Hippocampal formation (tissue), 2 donors: ENCODE measurements at places on chromosomes 12 and 14.

DNA sequence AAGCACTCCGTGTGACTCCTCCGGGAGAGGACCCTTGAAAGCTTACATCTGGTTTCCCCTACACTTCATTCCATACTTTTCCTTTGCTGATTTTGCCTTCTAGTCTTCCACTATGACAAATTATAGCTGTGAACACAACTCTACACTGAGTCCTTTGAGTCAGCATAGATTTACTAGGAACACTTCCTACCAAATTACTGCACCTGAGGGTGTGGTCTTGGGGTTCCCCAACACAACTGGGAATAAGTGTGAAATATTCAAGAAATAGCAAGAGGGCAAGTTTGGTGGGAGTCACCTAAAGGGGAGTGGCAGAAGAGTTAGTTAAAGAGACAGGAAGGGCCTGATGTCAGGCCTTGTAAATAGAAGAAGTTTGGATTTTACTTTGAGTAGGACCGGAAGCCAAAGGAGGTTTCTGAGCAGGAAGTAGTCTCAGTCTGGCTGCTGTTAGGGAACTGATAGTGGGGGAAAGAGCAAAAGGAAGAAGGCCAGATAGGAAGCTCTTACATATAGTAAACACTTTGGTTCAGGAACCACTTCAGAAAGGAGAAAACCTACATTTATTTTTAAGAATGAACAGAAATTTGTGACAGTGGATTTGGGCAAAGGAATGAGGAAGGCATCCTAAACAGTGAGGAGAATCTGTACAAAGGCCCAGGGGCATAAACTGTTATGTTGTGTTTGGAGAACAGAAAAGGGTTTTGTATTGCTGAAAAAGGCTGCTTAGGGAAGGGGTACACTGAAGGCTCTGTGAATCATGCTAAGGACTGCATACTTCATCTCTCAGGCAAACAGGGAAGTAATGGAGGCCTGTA, 14.2 kb downstream of the SEL1L start:
- DNase-seq: no peak

DNA sequence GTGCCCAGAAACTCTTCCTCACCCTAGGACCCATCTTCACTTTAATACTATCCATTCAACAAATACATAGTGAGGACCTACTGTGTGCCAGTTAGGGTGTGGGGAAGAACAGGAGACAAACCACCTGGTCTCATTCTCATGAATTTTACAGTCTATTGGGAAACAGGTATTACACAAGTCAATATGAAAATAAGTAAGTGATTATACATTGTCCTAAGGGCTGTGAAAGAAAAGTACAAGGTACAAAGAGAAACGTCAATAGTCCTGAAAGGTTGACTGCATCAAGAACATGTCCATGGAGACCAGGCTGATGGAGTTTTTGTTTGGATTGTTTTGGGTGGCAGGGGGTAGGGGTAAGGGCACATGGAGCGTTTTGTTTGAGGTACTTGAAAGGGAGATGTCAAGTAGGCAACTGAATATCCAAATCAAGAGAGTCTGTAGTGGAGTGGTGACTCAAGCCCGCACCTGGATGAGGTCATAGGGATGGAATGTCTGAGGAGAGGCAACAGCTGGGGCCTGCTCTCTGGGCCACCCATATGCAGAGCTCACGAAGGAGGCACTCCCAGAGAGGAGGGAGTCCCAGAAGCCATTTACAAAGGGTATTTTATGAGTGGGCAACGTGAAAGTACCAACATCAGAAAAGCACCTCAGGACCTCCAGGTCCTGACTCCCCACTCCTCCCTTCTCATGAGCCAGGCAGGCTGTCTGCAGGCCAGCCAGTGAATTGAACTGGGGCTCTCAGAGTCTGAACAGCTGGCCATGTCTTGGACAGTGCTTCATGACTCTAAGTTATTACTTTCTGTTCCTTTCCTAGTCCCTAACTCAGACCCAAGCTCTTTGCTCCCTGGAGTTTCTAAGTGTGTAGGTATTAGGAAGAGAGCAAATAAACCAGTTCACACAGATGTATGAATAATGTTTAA, 272.0 kb downstream of the ZFP36L1 start:
- no peak for DNase-seq

- DNase-seq: no peak
Measured at GRCh38 chr12:68119724-68120211, 39.8 kb downstream of the IFNG start.

DNA sequence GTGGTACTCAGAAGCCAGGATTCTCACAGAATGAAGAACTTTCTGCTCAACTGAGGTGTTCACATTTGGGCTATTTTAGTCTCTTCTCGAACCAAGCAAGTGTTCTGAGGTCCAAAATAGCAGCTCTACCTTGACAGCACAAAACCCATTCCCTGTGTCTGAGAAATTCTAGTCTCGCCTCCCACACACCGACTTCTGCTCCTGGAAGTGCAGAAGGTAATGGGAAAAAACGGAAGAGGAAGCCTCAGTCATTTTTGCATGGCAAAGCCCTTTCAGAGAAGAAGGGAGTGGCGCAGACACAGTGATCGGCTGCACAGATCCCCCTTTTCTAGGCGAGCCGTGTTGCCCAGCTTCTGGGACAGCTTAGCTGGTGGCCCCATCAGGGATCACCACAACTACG, 31.2 kb upstream of the VPS33A start:
- no peak for DNase-seq

DNA sequence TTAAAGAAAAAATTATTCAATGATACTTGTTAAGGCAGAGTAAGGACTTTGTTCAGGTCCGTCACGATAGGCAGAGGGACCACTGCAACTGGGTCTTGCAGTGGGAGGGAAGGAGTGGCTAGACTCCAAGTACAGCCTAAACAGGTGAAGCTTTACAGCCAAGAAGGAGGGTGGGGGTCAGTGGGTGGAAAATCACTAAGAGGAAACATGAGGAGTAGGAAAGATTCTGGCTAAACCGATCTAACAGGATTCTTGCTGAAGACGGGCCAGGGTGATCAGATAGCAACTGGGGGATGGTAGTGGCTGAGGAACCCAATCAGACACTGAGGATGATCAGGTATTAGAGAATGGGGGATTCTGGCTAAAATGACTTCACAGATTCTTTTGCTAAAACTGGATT, 100.2 kb downstream of the TTC7B start:
- DNase-seq: no peak

DNA sequence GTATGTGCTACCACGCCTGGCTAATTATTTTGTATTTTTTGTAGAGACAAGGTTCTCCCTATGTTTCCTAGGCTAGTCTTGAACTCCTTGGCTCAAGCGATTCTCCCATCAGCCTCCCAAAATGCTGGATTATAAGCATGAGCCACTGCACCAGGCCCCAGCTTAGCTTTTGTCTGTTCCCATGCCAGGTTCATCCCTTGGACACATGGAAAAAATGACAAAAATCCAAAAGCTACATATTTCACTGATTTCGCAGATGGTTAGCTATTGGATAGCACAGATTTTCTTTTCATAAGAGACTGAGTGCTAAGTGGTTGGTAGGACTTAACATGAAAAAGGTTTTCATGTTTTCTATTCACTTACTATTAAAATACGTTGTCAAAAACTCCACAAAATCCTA, 286.6 kb upstream of the KITLG start:
- no peak for DNase-seq

- no peak for DNase-seq
Measured at GRCh38 chr12:28268608-28269229, 78.5 kb downstream of the CCDC91 start.

GRCh38 chr14:53325176-53325806, 172.2 kb upstream of the DDHD1 start:
- DNase-seq: peak; percentile 79

DNA sequence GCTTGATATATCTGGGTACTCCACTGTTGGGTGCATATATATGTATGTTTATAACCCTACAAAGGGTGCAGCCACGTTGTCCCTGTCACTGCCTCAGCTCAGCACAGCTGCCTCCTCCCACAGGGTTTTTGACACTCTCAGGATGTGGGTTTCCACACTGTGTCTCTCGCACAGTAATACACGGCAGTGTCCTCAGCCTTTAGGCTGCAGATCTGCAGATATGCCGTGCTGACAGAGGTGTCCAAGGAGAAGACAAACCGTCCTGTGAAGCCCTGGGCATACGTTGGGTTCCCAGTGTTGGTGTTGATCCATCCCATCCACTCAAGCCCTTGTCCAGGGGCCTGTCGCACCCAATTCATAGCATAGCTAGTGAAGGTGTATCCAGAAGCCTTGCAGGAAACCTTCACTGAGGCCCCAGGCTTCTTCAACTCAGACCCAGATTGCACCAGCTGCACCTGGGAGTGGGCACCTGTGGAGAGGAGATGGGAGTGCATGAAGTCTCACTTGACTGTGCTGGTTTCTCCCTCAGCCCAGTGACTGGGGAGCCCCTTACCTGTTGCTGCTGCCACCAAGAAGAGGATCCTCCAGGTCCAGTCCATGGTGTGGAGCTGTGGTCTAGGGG, 498.7 kb downstream of the TMEM121 start:
- no peak for DNase-seq

DNA sequence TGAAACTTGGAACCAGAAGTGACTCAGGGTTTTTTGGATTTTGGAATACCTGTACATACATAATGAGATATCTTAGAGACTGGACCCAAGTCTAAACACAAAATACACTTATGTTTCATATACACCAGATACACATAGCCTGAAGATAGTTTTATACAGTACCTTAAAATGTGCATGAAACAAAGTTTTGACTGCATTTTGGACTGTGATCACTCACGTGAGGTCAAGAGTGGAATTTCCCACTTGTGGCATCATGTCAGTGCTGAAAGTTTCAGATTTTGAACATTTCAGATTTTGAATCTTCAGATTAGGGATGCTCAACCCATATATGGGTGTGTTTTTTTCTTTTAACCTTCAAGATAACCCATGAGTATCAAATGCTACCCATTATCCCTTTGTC, 6.6 kb downstream of the SBNO1 start:
- no peak for DNase-seq

DNA sequence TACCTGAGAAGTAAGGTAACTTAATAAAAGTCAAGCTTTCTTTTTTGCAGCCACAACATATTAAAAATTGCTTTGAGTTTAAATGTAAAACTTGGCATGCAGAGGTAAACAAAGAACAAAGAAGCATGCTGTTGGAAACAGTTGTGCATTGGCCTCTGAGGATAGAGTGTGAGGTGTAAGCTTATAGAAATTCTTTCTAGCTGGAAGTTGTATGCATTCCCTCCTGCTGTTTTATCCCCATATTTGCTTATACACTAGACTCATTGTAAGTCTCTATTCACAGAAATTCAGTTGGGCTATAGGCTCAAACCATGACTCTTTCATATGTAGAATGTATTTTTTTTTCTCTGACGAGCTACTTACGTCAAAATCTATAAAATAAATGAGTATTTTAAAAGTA, 316.3 kb downstream of the SLC6A15 start:
- DNase-seq: no peak

GRCh38 chr12:15214851-15215601, 6.2 kb downstream of the RERG start:
- no peak for DNase-seq

GRCh38 chr14:97687944-97688630, 890.9 kb downstream of the VRK1 start:
- no peak for DNase-seq
